Activated T-helper 1 cell treated with anti-CD3 and anti-CD28 coated beads, Interleukin-2, amount 50 U/mL, for 16 hours (primary cell): ENCODE measurements at places on chromosomes 6 and 20.

DNA sequence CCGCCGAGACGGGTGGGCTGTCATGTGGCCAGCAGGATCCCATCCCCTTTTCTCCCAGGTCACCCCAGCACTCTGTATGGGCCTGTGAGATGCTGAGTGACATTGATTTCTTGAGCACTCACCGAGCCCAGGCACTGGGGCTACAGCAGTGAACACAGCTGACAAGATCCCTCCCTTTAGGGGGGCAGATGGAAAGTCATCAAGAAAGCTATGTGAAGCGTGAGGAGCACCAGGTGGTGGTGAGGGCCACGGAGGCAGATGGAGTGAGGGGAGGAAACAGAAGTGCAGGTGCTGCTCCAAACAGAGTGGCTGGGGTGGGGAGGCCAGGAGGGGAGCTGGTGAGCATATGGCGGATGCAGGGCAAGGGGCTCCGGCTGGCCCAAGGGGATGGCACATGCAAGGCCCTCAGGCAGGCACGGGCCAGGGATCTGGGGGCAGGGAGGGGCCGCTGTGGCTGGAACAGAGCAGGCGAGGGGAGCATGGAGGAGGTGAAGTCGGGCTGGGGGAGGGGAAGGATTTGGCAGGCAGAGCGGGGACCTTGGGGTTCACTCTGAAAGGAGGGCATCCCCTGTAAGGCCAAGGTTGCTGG, 184.0 kb downstream of the BMP7 start:
- DNase-seq, result no peak

DNA sequence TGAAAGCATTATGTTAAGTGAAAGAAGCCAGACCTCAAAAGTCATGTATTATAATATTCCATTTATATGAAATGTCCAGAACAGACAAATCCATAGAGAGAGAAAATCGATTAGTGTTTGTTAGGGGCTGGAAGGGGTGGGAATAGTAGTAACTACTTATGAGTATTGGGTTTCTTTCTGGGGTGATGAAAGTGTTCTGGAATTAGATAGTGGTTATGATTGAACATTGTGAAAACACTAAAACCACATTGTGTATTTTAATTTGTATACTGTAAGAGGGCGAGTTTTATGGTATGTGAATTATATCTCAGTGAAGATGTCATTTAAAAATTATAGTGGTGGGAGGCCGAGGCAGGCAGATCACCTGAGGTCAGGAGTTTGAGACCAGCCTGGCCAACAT, 52.0 kb upstream of the KIF13A start:
- DNase-seq, result no peak

DNA sequence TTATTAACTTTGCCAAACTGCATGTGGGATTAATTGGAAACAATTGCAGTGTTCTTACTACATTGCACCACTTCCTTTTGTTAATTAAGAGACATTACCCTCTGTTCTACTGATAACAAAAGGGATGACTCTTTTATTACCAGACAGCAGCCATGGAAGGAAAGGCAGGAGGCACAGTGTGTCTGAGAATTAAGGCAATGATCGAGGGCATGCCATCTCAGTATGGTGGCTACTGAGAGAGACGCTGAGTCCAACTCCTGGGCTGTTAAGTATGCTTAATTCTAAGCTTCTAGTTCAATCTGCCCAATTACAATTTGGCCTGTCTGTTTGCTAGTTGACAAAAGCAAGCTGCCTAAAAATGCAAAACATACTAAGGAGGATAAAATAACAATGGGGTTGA, 227.4 kb downstream of the PHACTR1 start:
- DNase-seq, result no peak

DNA sequence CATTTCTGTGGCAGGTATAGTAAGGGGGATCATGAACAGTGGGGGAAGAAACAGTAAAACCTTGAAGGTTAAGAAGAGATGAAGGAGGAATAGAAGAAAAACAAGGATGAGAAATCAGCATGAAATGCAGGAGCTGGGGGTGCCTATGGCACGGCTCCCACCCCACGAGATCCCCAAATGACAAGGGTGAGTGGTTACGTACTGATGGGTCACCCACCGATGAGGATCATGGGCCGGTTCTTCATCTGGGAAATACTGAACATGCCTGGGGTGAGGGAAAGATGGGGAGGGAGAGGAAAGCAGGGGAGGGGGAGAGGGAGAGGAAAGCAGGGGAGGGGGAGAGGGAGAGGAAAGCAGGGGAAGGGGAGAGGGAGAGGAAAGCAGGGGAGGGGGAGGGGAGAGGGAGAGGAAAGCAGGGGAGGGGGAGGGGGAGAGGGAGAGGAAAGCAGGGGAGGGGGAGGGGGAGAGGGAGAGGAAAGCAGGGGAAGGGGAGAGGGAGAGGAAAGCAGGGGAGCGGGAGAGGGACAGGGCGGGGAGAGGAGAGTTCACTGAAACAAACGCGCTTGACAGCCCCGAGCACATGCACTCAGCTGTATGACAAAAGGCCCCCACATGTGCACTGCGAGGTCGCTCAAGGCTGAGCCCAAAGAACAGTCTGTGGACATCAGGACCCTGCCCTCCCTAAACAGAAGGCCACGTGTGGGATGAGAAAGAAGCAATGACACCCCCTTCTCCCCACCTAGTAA, 25.3 kb downstream of the MOCS1 start:
- DNase-seq, result no peak

GRCh38 chr6:44113414-44113813, 13.8 kb downstream of the MRPL14 start:
- no peak for DNase-seq

GRCh38 chr6:16785496-16785895, 24.2 kb upstream of the ATXN1 start:
- no peak for DNase-seq

- DNase-seq, result no peak
Observed at GRCh38 chr20:3135507-3136070, 24.1 kb downstream of the FASTKD5 start.

- DNase-seq, result no peak
Observed at GRCh38 chr6:130202782-130203181, 20.0 kb downstream of the SAMD3 start.

DNA sequence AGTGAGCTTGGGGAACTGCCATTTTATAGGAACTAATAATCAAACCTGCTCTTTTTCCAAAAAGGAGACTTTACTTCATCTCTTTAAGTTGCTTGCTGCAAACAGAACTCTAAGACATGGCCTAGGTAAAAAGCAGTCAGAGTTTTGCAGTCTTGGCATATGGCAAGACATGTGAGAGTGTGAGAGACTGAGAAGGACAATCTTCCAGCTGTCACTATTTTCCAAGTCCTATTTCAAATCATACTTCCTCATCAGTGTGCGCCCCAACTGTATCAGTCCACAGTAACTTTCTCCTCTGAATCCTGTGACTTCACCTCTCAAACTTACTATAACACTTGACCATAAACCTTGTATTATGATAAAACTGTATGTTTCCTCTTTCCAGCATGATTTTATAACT, 10.4 kb downstream of the CALHM6 start:
- DNase-seq, result no peak

DNA sequence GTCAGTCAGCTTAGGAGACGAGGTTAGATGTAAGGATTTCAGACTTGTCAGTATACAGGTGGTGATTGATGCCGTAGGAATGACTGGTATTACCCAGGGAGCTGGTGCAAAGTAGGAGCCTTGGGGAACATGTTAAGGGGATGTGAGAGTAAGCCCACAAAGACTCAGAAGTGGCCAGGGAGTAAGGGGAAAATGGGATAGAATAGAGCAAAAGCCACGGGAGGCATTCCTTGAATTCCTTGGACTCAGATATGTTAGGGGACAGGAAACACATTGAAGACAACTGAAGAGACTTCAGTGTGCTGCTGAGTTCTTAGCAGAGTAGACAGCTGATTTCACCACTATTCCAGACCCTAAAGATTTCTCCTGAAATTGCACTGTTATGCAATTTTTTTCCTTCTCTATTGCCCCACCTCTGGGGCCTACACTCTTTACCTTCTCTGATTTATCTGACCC, 1.2 kb upstream of the ACAT2 start:
- no peak for DNase-seq

- no peak for DNase-seq
Observed at GRCh38 chr6:135270676-135271536, 89.8 kb downstream of the MYB start.

GRCh38 chr6:107198631-107199416, 83.5 kb upstream of the BEND3 start:
- DNase-seq, result no peak

- DNase-seq, result no peak
Observed at GRCh38 chr20:15603506-15603905, 969.7 kb downstream of the KIF16B start.

- no peak for DNase-seq
Observed at GRCh38 chr6:165732696-165733488, 69.9 kb upstream of the PDE10A start.

GRCh38 chr6:100678027-100678426, 203.1 kb downstream of the ASCC3 start:
- no peak for DNase-seq

- no peak for DNase-seq
Observed at GRCh38 chr20:34907616-34908469, 31.4 kb downstream of the ACSS2 start.
